NCI-H510A treated with DMSO at 0.1 percent for 48 hours (cell line): ENCODE measurements at places on chromosomes 5 and 9.

DNA sequence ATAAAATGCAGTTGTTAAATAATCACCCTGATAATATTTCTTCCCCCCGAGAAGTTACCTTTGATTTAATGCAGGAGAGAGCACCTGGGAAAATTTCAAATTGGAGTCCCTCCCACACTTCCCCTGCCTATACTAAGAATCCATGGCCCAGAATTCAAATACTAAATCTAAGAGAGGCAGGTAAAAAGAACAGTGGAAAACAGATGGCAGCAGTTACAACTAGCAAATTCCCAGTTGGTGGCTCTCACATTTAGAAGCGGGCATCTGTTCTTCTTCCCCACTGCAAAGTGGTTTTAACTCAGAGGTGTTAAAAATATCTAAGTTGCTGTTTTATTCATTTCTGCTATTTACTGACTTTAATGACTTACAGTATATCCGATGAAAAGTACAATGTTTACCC, 210.4 kb upstream of the ELAVL2 start:
- no peak for DNase-seq

DNA sequence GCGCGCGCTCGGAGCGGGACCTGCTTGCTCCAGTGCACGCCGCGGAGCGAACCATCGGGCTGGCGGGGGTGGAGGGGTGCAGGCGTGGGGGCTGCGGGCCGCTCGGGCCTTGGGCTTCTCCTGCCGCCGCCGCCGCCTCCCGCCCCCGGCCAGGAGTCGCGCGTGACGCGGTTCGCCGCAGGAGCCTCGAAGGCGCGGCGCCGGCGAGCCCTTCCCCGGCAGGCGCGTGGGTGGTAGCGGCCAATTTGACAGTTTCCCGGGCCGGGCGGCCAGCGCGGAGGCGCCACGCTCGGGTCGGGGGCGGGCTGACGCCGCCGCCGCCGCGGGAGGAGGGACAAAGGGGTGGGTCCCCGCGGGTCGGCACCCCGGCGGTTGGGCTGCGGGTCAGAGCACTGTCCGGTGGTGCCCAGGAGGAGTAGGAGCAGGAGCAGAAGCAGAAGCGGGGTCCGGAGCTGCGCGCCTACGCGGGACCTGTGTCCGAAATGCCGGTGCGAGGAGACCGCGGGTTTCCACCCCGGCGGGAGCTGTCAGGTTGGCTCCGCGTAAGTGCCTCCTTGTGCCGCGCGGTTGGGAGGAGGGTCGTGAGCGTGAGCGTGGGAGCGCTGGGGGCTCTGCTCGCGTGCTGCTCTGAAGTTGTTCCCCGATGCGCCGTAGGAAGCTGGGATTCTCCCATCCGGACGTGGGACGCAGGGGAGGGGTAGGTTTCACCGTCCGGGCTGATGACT, at the start of gene TJP2:
Gene TJP2 (plus strand): TSS at position 387 of the 725 bp plus-strand sequence. CDS start 96 bp downstream, at position 483.
- no peak for DNase-seq

DNA sequence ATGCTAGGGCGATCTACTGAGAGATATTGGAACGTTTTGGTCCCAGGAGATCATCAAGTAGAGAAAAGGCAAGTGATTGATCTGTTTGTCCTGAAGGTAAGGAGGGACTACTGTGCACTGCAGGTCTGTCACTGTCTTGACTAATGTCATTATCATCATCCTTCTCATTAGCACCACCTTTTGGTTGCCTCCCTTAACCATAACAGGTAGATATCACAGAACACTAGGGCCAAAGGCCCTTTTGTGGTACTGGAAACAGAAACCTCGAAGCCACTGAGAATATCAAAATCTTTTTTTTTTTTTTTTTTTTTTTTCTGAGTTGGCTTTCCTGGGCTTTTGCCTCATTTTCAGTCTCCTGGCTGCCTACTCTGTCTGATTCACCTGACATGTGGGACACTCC, 134.0 kb downstream of the KCTD16 start:
- DNase-seq, result no peak

DNA sequence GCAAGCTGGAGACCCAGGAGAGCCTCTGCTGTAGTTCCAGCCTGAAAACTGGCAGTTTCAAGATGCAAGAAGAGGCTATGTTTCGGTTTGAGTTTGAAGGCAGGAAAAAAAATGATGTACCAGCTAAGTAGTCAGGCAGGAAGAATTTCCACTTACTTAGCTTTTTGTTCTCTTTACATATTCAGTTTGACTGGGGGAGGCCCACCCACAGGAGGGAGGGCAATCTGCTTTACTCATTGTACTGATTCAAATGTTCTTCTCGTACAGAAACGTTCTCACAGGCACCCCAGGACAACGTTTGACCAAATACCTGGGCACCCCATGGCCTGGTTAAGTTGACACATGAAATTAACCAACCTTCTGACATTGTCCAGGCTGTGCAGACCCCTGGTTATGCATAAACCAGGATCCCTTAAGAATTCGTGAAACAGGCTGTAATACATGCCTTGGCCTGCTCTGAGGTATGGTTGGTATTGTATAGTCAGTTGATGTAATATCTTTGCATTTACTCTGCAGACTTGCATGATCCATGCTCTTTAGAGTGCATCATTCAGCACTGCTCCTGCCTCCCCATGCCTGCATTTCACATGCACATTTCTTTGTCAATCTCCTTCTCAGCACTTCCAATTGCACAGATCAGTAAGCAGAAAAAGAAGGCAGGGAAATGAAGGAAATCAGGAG, 687.1 kb downstream of the TAF11L14 start:
- DNase-seq, result no peak

GRCh38 chr5:56440871-56441740, 208.0 kb upstream of the ANKRD55 start:
- no peak for DNase-seq

DNA sequence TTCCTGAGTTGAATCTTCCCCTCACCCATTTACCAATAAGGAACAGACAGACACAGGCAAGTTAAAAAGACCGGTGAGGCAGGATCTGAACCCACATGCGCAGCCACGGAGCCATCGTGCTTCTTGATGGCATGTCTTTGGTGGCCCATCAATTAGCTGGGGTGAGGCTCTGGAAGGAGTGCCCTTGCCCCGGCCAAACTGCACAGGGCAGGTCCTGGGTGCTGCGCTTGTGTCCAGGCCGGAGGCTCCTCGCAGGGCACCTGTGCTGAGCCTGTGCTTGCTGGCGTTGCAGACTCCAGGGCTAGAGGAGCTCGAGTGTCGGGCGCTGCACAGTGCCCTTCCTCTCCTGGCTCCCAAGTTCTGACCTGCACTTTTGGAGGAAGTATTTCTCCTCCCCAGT, 66.4 kb downstream of the PSMB7 start:
- DNase-seq, result no peak

GRCh38 chr9:129773262-129774048, 20.6 kb upstream of the PTGES start:
- DNase-seq, result no peak

GRCh38 chr5:132837868-132838267, 7.4 kb upstream of the SHROOM1 start:
- no peak for DNase-seq

DNA sequence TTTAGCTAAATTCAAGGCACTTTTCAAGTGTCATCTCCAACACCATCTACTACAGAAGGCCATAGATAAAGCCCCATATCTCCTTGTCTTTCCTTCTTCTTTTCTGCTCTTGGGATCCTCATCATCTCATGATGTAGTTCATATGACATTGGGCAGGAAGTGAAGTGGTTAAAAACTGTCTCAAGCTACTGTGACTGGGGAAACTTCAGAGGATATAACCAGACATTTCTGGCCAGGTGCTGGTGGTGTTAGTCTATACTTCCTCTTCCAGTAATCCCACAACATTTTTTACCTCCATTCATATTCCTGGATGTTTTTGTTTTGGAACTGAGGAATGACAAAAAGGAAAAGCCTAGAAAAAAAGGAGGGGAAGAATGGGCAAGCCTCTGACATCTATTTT, 188.7 kb downstream of the LURAP1L start:
- no peak for DNase-seq

- DNase-seq, result no peak
These were observed 202.1 kb downstream of the PCSK5 start for GRCh38 chr9:76092572-76092971.

- DNase-seq, result no peak
These were observed 37.7 kb downstream of the FAM13B start for GRCh38 chr5:137995077-137995748.

DNA sequence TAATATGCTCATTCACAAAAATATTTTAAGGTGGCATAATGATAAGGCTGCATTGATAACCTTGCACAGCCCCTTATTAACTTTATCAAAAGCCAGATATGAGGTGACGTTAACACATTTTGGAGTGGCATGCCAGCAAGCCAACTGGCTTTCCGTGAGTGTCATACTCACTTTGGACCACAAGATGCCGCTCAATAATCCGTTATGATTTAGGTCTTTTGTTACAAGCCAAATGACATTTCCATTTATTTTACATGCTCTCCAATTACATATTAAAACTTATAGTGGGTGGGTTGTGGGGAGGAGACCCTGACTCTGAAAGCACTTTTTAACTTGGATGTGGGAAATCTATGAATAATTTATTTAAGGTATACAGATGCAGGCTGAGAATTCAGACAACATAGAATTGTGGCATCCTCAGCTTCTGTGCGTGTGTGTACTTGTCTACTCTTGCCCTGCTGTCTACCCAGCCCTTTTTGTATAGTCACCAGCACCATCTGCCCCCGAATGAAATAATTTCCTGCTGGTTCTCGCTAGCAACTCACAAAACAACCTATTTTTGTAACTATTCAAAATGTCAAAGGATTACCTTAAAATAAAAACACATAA, 305.1 kb downstream of the PSAT1 start:
- peak; percentile 69 for DNase-seq

GRCh38 chr9:90774682-90775081, 26.9 kb upstream of the SYK start:
- no peak for DNase-seq

GRCh38 chr5:27387535-27388073, 349.2 kb upstream of the CDH9 start:
- DNase-seq, result no peak

DNA sequence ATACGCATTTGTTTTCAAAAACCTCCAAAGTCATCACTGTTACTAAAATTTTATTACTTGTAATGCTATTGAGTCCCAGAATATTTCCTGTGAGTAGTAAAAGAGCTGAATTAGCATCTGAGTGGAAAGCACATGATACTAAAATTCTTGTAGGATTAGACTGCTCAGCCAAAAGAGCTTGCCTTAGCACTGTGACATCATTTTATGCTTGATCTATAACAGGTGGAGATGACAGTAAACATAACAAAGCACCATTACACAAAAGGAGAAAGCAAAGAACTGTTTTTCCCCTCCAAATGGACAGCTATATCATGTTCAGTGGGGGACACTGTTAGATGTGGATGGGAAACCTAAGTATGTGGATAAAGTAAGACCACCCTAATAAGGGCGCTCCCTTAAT, 5.8 kb upstream of the JAK2 start:
- DNase-seq, result no peak

DNA sequence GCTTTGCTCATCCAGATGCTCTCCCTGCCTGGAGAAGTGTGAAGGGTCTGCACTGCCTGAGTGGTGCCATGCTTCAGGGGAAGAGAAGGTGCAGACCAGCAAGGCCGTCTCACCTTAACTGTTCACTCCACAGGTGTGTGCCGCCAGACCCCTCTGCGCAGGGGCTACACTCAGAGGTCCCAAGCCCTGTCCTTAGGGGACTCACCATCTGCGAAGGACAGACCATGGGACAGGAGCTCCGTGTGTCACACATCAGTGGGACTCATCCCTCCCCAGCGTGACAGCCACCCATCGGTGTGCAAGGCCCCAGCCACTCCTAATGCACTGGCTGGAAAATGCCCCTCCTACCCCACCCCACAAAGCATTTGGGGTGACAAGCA, 142.9 kb downstream of the OLFM1 start:
- no peak for DNase-seq
